ENCODE measurements at places on chromosomes 7 and 10.

DNA sequence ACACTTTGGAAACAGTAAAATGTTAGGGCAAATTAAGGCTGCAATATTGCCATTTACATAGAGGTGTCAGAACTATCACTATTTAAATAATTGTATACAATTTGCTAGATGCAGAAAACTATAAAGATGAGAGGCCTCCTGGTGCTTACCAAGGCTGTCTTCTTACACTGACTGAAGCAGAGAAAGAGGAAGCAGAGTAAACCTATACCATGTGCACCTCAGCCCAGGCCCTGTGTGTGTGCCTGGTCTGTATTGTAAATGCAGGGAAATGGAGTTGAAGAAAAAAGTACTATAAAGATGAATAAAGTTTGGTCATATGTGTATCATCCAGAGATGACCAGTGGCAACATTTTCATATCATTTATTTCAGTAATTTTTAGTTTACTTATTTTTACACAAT, 29.2 kb downstream of the ELMO1 start:
- no peak for DNase-seq

DNA sequence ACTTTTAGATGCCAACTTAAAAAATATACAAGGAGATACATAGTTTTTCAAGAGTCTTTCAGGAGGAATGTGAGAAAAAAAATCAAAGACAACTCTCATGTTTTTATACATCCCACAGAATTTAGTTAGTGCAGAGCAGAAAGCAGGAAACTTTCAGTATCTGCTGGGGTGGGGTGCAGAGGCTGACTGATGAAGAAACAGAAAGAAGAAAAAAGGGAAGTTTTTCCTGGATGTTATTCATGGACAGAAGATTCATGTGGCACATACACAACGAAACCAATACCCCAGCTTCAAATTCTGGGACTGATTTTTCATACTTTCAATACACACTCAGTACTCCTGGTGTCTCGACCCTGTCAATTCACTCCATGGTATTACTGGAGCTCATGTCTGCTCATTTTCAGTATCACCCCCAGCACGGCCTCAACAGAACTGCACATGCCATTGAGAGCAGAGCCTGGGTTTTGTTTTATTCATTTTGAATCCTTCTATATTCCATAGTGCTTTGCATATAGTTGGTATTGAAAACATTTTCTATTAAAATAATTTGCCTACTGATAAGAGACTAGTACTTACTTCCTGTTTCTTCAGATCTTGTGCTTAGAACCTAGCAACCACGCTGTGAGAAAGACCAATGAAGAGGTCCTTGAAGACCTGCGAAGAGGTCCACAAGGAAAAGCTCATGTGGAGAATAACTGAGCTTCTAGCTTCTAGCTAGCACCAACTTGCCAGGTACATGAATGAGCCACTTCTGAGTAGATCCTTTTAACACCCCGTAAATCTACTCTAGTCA, 49.0 kb downstream of the NDUFB2 start:
- no peak for DNase-seq

DNA sequence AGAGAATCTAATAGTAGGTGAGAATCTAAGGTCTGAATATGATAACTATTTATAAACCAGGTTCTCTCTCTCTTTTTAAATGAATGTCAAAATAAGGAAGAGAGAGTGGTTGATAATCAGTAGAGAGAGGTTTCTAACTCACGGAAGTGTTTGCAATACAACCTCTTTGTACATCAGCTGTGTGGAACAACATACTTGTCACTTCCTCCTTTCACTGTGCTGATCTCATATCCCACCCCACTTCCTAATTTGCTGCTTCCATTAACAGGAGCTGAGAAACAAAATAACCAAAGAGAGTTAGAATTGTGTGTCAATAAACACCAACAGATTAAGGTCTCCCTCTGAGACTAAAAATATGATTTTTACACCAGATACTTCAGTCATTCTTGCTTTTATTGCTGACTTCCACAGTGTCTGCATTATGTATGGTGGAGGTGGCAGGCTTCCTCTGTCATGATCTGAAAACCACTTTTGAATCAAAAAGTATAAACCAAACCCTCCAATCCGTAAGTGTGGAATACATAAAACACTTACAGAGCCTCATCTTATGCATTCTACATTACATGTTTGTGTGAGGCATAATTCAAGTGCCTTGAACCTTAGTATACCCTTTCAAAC, 25.0 kb downstream of the CACUL1 start:
- no peak for DNase-seq

DNA sequence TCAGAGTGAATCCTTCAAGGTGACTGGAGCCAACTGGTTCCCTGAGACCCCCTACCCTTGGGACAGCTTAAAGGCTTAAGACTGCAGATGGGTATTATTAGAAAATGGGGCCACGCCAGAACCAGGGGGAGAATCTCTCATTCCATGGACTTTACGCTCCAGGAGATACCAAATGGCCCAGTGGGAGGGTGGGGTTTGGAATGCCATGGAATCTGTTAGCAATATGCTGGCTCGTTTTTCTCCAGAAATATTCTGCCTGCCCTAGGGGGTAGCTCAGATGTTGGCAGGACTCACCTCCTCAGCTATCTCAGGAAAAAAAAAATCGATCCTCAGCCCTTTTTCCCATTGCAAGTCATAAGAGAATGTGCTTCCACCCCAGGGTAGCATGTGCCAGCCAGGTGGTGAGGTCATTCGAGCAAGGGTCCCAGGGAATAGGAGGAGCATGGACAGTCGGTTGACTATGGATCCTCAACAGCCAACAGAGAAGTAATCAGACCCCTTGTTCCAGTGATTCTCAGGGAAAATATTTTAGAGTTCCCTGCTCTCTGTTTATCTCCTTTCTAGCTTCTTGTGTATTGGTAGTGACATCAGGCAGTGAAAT, 22.9 kb downstream of the SVIL start:
- DNase-seq: no peak

GRCh38 chr10:106499448-106499847, 665.1 kb downstream of the SORCS1 start:
- no peak for DNase-seq

- DNase-seq: no peak
Measured at GRCh38 chr10:129028451-129028850, 438.6 kb upstream of the MGMT start.

Data from stimulated activated CD4-positive, alpha-beta T cell treated with anti-CD3 and anti-CD28 coated beads, Interleukin-2, amount 100 ng/mL, for 24 hours (primary cell).